ENCODE measurements at places on chromosomes 4 and X.

DNA sequence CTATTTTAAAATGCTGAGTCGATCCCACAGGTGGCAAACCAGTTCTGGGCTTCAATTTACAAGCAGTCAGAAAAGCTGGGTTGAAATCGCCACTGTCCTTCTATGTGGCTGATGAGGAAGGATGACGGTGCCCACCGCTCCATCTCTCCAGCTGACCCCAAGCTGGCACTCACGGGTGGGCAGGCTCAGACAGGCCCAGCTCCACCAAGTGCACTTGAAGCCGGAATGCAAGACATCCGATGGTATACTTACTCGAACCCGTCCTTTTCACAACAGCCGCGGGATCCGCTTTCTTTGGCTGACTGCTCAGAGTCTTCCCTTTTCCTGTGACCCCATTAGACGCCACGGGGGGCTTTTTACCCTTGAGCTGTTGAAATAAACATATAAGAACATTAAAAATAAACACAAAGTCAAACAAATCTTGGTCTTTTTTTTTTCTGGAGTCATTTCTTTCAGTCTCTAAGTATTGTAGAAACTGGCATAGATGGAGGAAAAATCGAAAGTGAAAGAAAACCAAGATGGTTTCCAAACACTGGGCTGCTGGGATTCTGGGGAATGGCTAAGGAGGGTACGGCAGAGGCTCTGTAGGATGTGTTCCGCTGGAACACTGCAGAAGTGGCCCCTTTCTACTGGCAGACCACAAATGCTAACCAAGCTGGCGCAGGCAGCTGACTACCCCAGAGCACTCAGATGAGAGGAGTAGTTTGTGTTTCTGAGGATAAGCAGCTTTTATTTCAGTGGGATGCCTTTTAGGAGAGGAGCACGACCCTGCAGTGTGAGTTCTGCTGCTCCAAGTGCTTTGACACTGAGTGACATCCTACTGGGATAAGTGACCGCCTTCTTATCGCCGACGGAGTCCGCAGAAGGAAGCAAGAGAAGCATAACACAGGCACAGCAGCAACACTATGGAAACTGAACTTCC lies 160.9 kb downstream of the AFAP1 start:
- DNase-seq: no peak

DNA sequence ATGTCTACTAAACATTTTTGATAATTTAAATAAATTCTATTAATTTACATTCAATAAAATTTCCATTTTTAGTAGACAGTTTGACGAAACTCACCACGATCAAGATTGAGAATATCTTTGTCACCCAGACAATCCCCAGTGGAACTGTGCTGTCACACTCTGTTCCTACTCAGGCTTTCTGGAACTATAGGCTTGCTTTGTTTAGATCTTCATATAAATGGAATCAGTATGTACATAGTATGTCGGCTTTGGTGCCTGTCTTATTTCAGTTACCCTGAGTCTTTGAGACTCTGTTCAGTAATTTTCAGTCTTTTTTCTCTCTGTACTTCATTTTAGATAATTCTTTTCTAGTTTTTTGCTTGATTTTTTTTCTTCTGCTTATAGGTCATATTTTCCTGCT lies 163.5 kb upstream of the EMCN start:
- no peak for DNase-seq

GRCh38 chr4:1473718-1474117 lies 67.5 kb upstream of the NKX1-1 start:
- DNase-seq: no peak

GRCh38 chr4:188452097-188452496 lies 312.9 kb downstream of the TRIML1 start:
- peak; percentile 15 for DNase-seq

DNA sequence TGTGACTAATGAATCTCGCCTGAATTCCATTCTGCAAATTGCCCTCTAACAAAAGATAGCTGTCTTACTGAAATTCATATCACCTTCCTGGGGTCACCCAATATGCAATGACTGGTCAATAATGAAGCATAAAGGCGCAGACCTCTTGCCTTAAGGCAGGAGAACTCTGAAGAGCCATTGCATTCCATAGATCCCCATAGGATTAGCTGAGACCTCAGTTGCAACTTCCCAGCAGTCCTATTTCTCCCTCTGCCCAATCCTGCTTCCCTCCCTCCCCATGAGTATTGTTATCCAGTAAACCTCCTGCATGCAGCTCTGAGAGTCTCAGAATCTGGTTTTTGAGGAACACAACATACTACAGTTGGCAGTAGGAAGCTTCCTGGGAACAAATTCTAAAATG lies 396.5 kb downstream of the DCAF12L2 start:
- DNase-seq: no peak

GRCh38 chr4:38180456-38180855 lies 220.3 kb downstream of the PTTG2 start:
- no peak for DNase-seq

- DNase-seq: peak; percentile 35
These were observed 443.9 kb downstream of the INPP4B start for GRCh38 chr4:142402156-142402555.

GRCh38 chr4:137956256-137956655 lies 285.9 kb downstream of the SLC7A11 start:
- DNase-seq: no peak

GRCh38 chr4:157076578-157076947 lies 613 bp downstream of the GLRB start:
- peak; percentile 68 for DNase-seq

DNA sequence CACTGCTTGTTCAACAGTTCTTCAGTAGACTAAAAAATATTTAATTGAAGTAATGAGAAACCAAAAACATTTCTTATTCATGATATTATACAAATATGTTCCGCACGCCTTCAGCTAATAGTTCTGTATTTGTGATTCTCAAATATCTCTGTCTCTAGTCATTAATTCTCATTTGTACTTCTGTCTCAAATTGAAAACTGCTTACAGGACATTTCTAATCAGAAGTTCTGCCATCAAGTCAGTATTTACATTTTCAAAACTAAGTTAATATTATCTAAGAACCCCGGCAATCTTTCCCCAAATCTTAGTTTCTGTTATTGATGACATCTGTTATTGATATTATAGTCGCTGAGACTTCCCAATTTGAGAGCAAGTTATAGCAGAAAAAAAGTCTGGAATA lies 78.6 kb upstream of the PGRMC2 start:
- no peak for DNase-seq

DNA sequence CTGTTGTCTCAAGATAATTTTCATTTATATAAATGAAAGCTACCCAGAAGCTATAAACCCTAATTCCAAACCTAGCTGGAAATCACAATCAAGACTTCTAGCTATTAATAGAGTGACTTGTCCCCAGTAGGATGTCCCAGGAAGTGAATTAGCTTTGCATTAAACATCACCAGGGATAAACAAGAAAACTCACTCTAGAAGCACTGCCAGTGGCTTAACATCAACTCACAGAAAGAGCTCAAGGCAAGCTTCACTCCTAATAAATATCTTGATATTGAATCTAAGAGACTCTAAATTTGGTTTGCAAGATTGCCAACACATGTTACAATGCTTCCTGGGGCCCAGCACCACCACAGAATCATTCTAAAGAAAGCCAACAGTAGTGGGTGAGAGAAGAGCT lies 468.7 kb upstream of the FAM241A start:
- peak; percentile 35 for DNase-seq

DNA sequence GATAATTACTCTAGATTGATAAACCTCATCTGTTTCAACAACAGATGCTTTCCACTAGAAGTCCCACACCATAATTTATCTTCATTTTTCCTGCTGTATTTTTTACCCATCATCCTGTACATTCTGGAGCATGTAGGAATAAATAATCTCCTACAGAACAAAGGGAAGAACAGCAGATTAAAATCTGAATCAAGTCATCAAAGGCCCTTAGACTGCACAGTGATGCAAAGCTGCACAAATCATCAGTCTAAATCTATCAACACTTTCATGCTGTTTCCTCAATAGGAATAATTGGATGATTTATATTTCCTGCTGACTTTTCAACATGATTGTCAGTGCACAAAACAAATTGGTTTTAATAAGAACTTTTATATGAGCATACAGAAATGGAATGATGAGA lies 1143.9 kb downstream of the STIM2 start:
- DNase-seq: peak; percentile 3

DNA sequence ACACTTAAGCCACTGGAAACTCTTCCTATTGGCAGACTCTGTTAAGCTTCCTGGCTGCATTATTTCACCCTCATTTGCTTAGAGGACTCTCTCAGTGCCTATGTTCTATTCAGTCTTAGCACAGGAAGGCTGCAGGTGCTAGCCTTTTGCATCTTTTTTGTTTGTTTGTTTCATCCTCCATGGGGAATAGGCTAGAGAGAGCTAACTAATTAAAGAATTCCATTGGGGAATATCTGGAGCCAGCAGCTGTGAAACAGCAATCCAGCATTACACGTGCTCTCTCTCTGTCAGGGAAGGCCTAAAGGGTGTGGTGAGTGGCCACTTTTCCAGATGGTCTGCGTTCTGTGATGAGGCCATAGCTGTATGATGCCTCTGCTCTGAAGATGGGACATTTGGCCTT lies 633.6 kb downstream of the SPRY1 start:
- DNase-seq: peak; percentile 48

GRCh38 chr4:17515445-17516407 lies 761 bp downstream of the CLRN2 start:
- no peak for DNase-seq

DNA sequence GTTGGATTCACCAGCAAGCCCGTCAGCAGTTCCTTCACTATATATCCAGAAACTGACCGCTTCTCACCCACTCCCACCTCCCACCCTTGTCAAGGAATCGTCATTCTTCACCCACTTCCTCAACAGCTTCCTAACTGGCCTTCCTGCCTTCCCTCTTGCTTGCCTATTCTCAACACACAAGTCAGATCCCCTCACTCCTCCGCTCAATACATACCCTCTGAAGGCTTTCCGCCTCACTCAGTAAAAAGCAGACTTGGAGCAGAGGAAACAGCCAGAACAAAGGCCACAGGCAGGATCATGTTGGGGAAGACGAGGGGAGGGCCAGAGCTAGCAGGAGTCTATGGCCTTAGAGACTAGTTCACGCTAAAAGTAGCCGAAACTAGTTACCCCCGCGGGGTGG lies 23.7 kb downstream of the RWDD4 start:
- peak; percentile 59 for DNase-seq

DNA sequence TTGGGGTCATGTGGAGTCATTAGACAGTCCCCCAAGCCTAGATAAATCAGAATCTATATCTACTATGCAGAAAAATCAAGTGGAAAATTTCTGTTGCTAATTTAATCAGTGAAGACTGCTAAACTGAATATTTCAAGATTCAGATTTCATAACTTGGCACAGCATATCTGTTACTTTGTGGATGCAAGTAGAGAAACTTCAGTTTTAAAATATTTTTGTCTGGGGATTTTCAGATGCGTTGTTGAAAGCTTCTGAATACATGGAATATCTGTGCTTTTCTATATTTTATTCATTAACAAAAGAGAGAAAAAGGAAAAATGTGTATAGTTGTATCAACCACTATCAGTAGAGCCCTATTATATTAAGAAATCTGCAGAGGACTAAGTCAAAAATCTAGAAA lies 4.4 kb downstream of the FGF5 start:
- no peak for DNase-seq

- DNase-seq: no peak
These were observed 70.9 kb upstream of the FAM9C start for GRCh38 chrX:13115146-13115855.

DNA sequence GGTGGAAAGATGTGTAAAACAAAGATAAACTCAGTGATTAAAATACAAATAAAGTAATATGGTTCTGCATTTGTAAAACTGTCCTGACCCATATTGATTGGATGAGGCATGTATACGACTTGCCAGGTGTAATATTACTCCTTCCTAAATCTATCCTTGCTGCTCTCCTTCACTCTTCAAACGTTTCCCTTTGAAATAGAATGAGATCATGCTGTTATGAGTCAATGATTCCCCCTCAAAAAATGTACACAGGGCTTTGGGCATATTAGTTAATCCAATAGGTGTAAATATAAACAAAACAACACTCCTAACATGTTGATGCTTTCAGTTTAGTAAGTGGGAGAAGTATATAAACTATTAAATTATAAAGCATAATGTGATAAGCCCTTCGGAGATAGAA lies 117.4 kb upstream of the GPM6A start:
- no peak for DNase-seq

GRCh38 chr4:48172651-48173050 lies 38.6 kb upstream of the TXK start:
- DNase-seq: no peak

- DNase-seq: no peak
These were observed 113.7 kb upstream of the ACTRT1 start for GRCh38 chrX:128165884-128166408.

- DNase-seq: peak; percentile 30
These were observed at the start of gene ZFP42 for GRCh38 chr4:187995322-187996207. ZFP42 (plus strand) TSS chr4:187995771; CDS start chr4:188002808, 7,037 bp downstream.

DNA sequence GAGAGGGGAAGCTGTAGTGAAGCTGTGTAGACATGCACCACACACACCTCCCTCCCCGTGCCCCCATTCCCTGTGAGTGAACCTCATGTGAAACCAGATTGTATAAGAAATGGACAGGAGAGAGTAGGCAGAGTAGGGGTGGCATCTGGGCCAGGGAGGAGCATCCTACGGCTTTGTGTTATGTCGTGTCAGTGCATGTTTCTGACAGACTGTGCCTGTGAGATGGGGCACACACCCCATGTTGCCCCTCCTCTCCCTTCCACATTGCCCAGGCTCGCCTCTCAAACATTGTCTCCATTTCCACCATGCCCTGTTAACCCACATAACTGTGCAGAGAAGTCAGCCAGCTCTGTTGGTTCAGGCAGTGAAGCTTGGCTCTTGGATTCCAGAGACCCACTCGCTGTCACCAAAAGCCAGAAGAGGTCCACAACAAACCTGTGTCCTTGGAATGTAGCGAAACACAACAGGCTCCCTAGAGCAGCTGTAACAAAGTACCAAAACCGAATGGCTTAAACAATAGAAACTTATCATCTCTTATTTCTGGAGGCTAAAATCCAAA lies 56.1 kb downstream of the SLC9A6 start:
- no peak for DNase-seq

GRCh38 chrX:5113128-5113527 lies 1115.5 kb downstream of the NLGN4X start:
- DNase-seq: no peak

DNA sequence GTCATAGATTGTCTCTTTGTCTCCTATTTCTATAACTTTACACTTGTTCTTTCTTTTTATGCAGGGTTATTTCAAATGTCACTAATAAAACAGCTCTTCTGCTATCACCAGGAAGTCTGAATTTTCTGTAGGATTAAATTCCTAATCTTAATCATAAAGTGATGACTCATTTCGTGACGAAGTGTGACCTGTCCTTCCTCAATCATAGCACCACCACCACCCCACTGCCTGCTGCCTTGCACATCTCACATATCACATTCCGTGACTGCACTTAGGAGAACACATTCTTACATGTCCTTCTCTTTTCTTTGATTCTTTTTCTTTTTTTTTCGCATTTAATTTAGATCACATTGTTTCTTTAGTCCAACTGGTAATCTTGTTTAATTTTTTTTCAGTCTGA lies 57.7 kb upstream of the UGT2B7 start:
- DNase-seq: no peak

GRCh38 chr4:12139296-12139695 lies 710.6 kb upstream of the HS3ST1 start:
- DNase-seq: no peak

- DNase-seq: no peak
These were observed 2060.4 kb downstream of the ARAP2 start for GRCh38 chr4:34183926-34184325.

- no peak for DNase-seq
These were observed 57.0 kb downstream of the LCORL start for GRCh38 chr4:17964576-17964975.

Data from eye (tissue), 1 donor.